ENCODE measurements at places on chromosomes 7 and 10. TPM values are rescaled to one million over a fixed set of nuclear protein-coding genes. Genes with fewer than 3 reads are reported as not detected.

CRYGN gene
- total RNA-seq = not detected

LAMB1 gene
- total RNA-seq = 240 TPM

ELOVL3 gene
- 0.27 TPM for total RNA-seq

HMX2 gene
- total RNA-seq = not detected

SAMD8 gene
- 19.5 TPM for total RNA-seq

DRGX gene
- total RNA-seq = not detected

ACTL6B gene
- total RNA-seq = not detected

MOGAT3 gene
- total RNA-seq = not detected

ZEB1 gene
- total RNA-seq = 10.3 TPM

KBTBD2 gene
- total RNA-seq = 54.2 TPM

AUTS2 gene
- not detected for total RNA-seq

CALY gene
- not detected for total RNA-seq

LIPJ gene
- total RNA-seq = not detected

DOCK4 gene
- 3.4 TPM for total RNA-seq

SPOCK2 gene
- total RNA-seq = 205 TPM

HOXA3 gene
- 20.9 TPM for total RNA-seq

COL26A1 gene
- total RNA-seq = not detected

LOXL4 gene
- total RNA-seq = 2.6 TPM

CDC14C gene
- total RNA-seq = 0.24 TPM

PRLHR gene
- total RNA-seq = not detected

TMEM229A gene
- not detected for total RNA-seq

PIP gene
- total RNA-seq = not detected

C10orf62 gene
- total RNA-seq = 1.5 TPM

ADARB2 gene
- total RNA-seq = not detected

DNAJC12 gene
- 1.1 TPM for total RNA-seq

DHTKD1 gene
- 29.4 TPM for total RNA-seq

ADAM22 gene
- 3.2 TPM for total RNA-seq

BMPER gene
- not detected for total RNA-seq

Measured in Calu3 (cell line).